GDM1 (cell line): ENCODE measurements at places on chromosomes 2 and 18.

GRCh38 chr2:7962161-7962560, 719.7 kb upstream of the ID2 start:
- DNase-seq: no peak

GRCh38 chr2:72145658-72146329, 1.9 kb downstream of the CYP26B1 start:
- no peak for DNase-seq

DNA sequence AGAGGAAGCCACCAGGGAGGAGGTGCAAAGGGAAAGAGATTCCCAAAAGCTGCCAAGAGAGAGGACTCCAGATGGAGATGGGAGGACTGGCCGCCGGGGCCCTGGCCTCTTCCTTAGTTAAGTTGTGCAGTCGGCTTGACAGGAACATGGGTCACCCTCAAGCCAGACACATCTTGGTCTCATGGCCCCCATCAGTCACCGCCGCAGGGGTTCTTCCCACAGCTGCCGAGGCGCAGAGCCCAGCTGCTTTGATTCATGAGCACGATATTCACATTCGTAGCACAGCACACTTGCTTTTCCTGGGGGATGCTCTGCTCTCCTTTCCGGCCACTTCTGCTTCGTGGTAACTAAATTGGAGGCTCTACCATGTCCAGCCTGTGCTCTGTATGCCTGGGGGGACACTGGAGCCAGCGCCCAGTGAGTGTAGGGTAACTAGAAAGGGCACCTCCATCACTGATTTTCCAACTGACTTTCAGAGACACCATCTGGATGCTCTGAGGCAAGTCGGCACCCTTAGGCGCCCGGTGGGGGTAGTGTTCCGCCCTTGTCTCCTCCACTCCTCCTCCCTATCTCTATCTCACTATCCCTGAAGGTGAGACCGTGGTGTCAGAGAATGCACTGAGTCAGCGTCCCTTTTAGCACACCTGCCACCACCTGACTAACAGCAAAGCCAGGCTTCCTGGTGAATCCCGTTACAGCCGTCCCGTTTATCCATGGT, 13.3 kb downstream of the TWIST2 start:
- no peak for DNase-seq

DNA sequence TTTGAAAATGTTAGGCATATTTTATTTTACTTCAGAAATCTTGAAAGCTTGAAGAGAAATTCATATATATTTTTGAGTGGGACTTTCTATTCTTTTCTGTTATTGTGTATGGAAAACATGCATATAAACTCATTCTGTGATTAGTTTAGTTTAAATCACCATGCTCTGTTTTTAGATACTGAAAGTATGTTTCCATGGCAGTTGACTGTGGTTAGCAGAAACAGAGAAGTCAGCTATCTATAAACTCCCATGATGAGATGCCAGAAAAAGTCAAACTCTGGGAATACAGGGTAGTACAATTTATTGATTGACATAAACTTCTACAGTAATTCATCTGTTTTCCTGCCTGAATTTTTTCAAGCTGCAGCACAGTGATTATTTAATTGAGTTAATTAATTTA, 905.3 kb upstream of the VRK2 start:
- DNase-seq: peak; percentile 5

GRCh38 chr2:19881221-19881907, 20.4 kb downstream of the TTC32 start:
- DNase-seq: no peak

- DNase-seq: no peak
Observed at GRCh38 chr18:70387027-70387426, 98.2 kb downstream of the SOCS6 start.

- peak; percentile 78 for DNase-seq
Observed at GRCh38 chr2:151297882-151298281, 8.4 kb upstream of the NMI start.

DNA sequence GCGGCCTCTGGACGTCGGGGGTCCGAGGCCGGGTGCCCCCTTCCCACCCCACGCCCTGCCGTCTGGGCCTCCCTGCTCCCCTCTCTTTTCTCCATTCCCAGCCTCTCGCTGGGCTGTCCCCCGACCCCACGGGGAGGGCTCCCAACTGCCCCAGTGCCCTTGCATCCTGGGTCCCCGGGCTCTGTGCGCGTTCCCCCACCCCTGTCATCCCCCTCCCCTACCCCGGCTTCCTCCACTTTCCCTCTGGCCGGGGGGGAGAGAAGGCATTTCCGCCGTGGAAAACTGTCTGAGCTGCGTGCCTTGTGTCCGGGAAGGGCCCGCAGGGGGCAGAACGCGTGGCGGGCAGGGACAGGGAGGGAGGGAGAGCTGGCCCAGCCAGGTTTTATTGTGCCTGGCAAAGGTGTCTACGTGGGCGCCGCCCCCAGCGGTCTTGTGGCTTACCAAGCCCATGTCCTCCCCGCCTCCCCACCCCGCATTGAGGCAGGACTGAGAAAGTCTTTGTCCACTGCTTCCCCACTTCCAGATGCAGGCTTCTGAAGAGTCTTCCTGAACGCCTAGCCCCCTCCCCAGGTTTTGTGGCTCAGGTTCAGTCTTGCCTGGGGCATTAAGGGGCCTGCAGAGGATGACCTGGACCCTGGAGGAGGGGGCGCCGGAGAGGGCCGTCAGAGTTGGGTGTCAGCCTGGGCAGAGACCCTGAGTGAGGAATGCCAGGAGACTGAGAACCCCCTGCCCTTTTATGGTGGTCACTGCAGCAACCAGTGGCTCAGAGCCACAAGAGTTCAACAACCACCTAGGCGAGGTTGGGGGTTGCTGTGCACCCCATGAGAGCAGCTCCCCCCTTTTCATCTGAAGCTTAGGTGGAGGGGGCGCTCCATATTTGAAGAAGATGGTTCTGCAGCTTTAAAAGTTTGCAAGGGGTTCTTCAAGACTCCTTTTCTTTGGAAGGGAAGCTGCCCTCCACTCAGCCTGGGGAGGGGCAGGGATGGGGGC, 1.3 kb downstream of the ITM2C start:
- DNase-seq: no peak

GRCh38 chr2:98123286-98123685, 36.3 kb downstream of the VWA3B start:
- no peak for DNase-seq

GRCh38 chr2:173049831-173050230, 25.8 kb upstream of the MAP3K20 start:
- no peak for DNase-seq

DNA sequence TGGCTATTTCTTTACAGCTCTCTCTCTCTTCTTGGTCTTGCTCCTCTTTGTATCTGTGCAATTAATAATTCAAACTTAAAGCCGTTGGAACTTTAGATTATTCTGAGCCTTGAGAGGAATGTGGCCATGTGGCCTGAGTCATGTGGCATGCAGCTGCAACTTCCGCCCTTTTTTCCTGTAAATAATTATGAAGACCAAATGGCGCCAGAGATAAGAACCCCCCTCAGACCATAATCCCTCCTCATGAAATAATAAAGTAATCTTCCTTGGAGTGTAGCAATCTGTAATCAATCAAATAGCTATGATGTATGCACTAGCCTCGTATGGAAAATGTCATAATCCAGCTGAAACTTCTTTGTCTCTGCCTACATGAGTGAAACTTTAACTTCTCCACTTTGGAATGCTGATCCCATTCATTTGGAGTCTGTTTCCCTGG, 13.5 kb upstream of the TWSG1 start:
- no peak for DNase-seq

GRCh38 chr2:101794141-101794540, 96.6 kb downstream of the MAP4K4 start:
- no peak for DNase-seq

GRCh38 chr2:111535404-111535803, 348.6 kb downstream of the ANAPC1 start:
- no peak for DNase-seq

DNA sequence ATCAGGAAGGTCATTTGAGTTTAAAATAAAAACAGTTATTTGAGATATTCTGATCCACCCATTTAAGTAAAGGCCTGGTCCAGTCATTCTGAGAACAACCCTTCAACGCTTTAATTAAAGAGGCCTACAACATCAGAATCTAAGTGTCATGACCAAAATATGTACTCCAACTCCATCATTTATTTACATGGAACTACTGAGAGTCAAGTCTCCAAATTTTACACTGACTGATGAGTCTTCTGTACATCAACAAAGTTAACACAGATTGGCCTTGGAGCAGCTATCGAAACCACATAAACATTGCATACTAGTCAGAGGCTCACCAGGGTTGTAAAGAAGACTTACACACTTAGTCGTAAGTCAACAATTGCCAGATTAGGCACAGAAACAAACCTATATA, 37.1 kb downstream of the PIEZO2 start:
- no peak for DNase-seq

DNA sequence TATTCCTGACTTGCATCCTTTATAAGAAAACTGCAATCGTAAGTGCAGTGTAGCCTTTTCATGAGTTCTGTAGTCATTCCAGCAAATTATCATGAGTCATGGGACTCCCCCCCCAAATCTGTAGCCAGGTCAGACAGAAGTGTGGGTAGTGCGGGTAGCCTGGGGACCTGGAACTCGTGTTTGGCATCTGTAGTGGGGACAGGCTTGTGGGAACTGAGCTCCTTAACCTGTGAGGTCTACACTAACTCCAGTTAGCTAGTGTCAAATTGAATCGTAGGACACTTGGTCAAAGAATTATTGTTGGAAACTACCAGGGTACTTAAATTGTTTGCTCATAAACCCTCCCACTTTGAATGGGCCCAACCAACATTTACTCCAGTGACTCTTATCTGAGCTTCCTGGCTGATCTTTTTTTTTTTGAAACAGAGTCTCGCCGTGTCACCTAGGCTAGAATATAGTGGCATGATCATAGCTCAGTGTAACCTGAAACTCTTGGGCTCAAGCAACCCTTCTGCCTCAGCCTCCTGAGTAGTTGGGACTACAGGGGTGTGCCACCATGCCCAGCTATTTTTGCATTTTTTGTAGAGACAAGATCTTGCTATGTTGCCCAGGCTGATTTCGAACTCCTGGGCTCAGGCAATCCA, 12.4 kb downstream of the PFN4 start:
- DNase-seq: no peak

- no peak for DNase-seq
Observed at GRCh38 chr2:152114366-152114765, 15.5 kb upstream of the CACNB4 start.

DNA sequence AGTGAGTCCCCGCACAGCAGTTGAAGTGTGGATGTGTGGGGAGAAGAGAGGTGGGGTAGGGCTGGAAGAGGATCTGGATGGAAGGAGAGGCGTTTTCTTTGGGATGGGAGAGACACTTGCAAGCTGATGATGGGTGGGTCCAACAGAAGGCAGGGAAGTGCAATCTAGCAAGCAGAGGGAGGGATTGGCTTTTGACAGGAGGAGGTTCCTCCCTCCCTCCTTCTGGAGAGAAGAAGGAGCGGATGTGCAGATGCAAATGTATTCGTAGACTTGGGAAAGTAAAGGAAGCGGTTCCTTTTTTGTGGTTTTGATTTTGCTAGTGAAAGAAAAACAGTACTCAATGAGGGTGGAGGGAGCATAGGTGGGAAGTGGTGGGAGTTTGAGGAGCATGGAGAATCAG, 48.9 kb downstream of the LAMA3 start:
- no peak for DNase-seq

GRCh38 chr2:239385096-239386000, 15.5 kb downstream of the HDAC4 start:
- DNase-seq: no peak

GRCh38 chr2:160076241-160076640, 13.8 kb upstream of the PLA2R1 start:
- no peak for DNase-seq
